ENCODE measurements at places on chromosomes 13 and 19.

DNA sequence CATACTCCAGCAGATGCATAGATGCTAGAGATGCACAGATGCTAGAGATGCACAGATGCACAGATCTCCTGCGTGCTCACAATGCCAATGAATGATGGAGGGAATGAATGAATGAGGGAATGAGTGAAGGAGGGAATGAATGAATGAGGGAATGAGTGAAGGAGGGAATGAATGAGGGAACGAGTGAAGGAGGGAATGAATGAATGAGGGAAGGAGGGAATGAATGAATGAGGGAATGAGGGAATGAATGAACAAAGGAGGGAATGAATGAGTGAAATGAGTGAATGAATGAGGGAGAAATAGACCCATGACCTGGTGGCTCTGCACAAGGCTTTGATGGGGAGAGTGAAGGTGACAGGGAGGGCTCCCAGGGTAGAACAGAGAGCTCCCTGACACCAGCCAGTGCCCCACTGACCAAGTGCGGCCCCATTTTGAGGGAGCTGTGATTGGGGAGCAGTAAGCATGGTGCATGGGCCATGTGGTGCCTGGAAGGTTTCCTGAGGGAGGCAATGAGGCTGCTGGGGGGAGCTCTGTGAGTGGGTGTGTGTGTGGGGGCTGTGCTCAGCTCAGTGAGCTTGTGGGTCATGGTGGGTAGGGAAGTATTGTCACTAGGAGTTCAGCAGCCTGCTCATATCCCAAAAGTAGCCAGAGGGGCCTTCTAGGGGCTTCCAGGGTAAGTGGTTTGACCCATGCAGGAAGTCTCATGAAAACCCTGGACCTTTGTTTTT lies 12.7 kb downstream of the SLC27A1 start:
- no peak for DNase-seq

DNA sequence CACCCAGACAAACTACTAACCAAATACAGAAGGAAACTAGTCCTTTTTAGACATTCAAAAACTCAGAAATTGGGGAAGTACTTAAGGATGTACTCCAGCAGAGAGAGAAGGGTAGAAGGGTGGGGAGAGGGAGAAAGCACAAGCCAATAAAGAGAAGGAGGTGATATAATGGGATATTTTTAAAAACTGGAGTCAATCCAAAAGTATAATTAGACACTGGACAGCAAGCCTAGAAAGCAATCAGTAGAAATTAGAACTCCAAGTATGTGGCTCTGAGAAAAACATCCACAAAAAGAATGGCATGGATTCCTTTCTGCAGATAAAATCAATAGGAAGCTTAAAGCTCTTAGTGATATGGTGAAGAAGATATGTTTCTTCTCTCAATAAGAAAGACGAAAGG lies 55.8 kb downstream of the PEPD start:
- no peak for DNase-seq

DNA sequence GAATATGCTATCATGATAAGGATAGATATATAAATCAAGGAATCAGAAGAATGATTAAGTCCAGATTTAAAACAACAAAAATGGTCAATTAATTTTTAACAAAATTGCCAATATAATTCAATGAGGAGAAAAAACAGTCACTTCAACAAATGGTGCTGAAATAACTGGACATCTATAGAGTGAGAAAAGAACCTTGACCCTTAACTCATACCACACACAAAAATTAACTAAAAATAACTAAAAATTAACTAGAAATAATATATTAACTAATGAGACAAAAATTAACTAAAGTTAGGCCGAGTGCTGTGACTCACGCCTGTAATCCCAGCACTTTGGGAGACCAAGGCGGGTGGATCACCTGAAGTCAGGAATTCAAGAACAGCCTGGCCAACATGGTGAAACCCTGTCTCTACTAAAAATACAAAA lies 9.5 kb downstream of the LGALS7 start:
- DNase-seq = no peak

- no peak for DNase-seq
These were observed 255.8 kb upstream of the DACH1 start for GRCh38 chr13:72122661-72123255.

DNA sequence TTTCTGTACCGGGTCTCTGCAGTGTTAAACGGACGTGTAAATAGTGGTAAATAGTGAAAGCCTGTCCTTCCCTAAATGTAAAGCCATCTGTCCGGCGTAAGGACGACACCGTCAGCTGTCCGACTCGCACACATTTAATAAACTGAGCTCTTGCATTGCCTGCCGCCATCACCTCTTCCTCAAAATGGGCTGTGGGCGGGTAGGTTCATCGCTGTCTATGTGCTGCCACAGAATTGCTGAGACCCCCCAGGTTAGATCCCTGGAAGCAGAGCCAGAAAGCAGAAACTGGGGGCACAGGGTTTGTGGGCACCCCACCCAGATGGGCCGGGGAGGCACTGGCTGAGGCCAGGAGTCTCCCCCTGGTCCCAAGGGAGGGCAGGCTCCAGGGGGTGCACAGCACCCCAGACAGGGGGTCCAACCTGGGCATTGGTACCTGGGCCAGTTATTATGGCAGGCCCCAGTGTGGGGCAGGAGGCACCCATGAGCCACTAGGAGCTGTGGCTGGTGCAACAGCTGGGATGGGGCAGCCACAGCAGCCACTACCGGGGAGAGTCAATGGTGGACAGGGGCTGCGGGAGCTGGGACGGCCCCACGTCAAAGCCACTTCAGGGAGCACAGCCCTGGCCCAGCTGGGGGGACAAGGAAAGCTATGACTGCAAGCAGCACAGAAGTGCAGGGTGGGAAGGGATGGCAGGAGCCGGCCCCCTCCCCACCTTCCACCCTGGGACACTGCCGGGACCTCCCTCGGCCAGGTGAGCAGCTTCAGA lies 5.7 kb downstream of the C19orf25 start:
- no peak for DNase-seq

DNA sequence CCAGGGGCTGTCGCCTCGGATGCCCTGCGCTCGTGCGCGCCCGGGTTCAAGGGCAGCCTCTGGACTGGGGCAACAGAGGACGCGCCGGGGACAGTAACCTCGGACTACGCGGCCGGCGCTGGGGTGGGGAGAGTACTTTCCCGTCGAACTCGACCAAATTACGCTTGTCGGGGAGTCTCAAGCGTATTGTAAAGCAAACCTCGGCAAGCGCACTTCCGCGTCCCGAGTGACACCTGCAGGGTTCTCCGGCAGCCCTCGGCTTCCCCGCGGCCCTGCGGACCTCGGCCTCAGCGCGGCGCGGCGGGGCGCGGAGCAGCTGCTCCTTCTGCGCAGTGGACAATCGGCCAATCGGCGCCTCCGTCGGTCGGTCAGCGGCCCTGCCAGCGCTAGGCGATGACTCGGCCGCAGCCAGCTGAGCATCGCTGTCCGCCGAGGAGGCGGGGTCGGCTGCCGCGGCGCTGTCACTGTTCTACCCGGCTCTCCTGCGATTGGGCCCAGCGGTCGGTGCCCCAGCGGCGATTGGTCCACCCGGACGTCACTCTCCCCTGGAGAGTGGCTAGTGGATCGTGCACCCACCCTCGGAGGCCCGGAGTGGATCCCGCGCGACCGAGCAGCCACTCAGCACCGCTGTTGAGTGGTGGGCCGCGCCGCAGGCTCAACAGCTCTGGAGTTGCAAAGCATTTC lies at the start of gene SLC46A3:
TSS of gene SLC46A3 (minus strand) at position 428 of the 684 bp plus-strand sequence. CDS start 972 bp downstream, outside the sequence.
- DNase-seq = peak; percentile 52

DNA sequence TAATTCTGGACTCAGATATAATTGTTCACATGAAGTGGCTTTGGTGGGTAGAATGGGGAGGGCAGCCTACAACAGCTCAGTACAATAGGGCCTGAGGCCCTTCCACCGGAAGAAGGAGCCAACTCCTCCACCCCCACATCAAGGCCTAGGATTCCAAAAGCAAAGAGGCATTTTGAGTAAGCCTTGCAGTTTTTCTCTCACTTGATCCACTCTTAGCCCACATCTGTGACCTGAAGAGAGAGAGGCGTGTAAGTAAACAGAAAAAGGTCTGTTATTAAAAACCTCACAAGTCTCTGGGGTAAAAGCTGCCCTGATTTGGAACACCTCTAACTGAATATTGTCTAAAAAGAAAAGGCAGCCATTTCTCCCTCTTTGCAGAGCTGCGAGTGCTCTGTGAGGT lies 214.1 kb upstream of the KL start:
- DNase-seq = no peak

GRCh38 chr13:43908156-43909126 lies 28.7 kb downstream of the LACC1 start:
- peak; percentile 5 for DNase-seq

GRCh38 chr13:32431361-32431760 lies 3.4 kb upstream of the N4BP2L1 start:
- no peak for DNase-seq

DNA sequence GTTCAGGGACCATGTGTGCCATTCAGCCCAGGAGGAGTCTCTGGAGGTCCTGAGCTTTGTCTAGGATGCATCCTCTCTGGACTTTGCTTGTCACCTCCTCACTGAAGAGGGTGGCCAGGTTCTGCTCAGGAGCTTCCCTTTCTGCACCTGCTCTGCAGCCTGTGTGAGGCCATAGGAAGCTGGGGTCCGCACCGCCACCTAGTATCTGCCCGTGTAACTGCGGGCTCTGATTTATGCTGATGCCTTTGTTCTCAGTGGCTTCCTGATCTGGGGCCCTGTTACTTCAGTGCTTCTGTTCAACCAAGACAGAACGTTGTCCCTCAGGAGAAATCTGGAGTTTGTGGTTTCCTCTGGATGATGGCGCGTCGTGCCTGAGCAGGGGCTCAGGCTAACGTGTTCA lies 15.5 kb downstream of the ZNF610 start:
- DNase-seq = no peak

- DNase-seq = no peak
These were observed 1.7 kb downstream of the ERCC5 start for GRCh38 chr13:102847272-102848234.

DNA sequence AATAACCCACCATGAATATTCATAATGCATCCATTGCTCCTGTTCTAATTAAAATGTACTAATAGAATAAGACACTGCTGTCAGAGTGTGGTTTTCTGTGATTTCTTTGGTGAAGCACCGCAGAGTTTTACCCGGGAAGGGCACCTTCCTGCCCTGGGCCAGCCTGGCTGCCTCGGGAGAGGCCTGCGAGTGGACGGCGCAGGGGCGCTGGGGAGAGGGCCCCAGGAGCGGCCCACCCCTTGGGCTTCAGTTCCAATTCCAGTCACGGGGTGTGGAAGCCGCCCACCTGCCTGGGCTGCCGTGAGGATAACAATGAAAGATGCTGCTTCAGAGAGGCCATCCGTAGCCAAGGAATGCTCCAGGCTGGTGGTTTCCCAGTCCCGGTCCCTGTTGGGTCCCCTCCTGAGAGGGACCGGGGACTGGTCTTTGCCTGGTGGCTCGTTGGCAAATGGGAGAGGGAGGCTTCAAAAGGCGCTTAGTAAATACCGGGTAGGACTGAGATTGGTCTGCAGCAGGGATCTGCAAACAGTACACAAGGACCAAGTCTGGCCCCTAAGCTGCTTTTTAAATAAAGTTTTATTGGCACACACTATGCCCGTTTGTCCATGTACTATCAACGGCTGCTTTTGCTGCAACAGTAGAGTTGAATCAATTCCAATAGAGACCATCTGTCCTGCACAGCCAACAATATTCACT lies 18.0 kb downstream of the TCF3 start:
- no peak for DNase-seq

DNA sequence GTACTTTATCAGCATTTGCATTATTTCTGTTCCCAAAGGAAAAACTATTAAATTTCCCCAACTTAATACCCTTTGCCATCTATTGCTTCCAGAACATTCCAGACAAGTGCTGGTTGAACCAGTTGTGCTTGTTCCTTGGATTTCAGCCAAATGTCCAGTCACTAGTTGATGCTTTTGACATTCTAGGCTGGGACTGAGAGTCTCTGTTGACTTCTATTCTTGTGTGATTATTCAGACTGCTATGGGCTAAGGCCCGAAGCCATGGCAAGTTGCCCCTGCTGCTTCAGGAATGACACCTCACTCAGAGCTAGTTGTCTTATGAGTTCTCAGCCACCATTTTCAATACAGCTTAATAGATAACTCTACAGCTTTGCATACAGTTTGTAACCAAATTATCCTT lies 458.1 kb upstream of the ARGLU1 start:
- DNase-seq = no peak

DNA sequence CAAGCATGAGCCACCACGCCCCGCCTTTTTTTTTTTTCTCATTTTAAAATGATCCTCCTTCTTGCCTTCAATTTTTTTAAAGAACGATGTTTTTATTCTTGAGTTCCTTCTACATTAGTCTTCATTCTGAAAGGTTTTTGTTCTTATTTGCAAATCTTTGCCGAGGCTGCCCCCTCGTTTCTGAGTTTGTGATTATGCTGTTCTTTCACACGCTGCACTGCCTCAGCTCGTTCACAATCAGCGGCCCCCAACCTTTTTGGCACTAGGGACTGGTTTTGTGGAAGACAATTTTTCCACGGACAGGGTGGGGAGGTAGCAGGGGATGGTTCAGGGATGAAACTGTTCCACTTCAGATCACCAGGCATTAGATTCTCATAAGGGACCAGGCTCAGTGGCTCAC lies 26.6 kb downstream of the ZNF787 start:
- DNase-seq = no peak

GRCh38 chr13:38624822-38625221 lies 62.1 kb upstream of the FREM2 start:
- no peak for DNase-seq

GRCh38 chr13:33859691-33860303 lies 41.8 kb downstream of the RFC3 start:
- no peak for DNase-seq

GRCh38 chr13:58343076-58343475 lies 711.5 kb downstream of the PCDH17 start:
- no peak for DNase-seq

- no peak for DNase-seq
These were observed 554.5 kb downstream of the PCDH9 start for GRCh38 chr13:66675620-66676019.

DNA sequence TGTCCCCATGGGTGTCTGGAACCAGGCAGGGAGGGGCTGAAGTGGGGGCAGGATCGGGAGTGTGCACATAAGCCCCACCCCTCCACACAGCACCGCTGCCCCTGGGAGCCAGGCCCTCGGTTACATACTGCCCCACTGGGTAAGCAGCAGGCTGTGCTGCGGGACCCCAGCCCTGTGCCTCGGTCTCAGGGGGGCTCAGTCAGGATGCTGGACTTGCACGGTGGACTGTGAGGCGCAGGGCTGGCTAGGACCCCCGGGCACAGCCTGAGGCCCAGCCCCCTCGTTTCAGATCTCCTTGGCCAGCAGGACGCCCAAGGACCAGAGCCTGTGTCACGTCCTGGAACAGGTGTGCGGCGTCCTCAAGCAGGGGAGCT lies 16.3 kb downstream of the MPND start:
- DNase-seq = no peak

DNA sequence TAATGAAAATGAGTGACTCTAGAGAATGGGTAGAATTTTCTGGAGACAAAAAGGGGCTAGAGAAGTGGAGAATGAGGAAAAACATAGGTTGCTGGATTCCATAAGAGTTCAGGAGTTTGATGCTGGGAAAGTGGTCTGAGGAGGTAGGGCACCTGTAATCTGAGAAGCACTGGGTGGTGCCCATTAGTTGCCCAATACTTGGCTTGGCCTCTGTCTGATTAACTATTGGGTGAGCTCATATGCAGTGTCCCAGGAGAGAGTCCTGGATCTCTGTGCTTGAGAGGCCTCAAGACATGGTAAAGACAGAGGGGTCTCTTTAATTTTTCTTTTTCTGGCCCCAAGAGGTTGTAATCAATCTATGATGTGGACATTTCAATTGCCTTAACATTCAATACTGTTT lies 390.1 kb downstream of the TDRD3 start:
- no peak for DNase-seq

All from Panc1 (cell line).